Hepatocyte (in vitro differentiated cells): ENCODE measurements at places on chromosomes 13 and 19. TPM values are rescaled to one million over a fixed set of nuclear protein-coding genes. Genes with fewer than 3 reads are reported as not detected.

GRCh38 chr13:28618230-28618994 lies 40.5 kb upstream of the POMP start:
- no peak for DNase-seq

DNA sequence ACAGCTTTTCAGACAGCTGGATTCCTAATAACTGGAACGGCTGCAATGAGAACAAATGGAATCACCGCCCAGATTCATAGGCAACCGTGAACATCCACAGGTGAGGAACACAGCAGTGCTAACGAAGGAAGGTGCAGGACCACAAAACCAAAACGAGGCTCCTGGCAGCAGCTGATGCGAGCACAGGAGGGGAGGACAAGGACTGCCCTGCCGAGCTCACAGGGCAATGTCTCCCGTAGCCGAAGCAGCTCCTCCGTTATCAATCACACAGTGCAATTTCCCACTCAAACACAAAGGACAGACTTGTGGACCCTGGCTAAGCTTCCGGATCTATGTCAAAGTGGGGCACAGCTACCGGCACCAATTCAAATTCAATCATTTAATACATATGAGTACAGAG lies 70.6 kb downstream of the STK24 start:
- no peak for DNase-seq

DNA sequence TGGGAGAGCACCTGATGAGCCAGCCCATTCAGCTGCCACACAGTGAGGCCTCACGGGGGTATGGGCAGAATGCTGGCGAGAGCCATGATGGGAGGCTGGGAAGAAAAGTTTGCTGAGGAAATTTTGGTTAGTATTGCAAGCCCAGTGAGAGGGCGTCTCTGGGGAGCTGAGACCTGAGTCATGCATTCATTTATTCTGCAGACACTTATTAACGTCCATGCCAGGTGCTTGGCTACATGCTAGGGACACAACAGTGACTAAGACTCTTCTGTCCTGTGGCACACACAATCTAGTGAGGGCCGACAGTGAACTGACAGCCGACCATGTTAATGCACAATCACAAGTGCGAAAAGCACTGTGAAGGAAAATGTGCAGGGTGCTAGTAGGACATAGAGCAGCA lies 27.2 kb downstream of the WDR62 start:
- no peak for DNase-seq

- no peak for DNase-seq
These were observed 19.5 kb upstream of the ALOX5AP start for GRCh38 chr13:30715837-30716236.

DNA sequence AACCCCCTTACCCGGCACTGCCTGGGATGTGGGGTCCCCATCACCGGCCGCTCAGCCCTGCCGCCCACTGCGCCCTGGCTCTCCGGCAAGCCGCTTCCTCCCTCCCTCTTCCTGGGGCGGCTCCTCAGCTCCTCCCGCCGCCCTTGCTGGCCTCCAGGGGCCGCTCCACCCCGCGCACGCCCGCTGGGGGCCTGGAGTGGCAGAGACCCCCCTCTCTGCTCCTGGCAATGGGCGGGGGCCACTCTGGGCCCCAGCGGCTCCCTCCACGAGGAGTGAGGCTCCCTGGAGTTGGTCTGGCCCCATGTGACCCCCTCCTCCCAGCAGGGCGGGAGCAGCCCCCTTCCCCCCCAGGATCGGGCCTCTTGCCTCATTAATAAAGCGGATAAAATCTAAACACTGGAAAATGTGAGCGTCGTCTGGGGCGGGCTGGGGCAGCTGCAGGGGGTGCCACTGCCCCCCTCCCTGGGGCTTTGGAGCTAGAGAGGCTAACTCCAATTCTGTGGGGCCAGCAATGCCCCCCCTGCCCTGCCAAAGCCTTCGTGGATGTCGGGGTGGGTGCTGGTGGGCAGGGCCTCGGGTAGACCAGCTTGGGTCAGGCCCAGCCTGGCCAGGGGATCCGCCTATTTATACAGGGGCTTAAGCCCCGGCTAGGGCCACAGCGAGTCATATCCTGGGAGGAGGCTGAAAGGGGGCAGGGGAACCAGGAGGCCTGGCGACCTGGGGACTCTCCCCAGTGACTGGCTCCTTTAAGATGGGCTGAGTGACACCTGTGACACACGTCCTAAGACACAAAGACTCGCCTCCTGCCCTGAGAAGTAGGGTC lies at the start of gene PTGER1:
PTGER1 (minus strand) TSS at position 104 of the 823 bp plus-strand sequence. CDS start 1,034 bp downstream, outside the sequence.
- DNase-seq = peak; percentile 74

The RNF225 gene
- total RNA-seq = not detected in 2 replicates

The HIF3A gene
- 54.6 and 56.8 TPM in 2 replicates for total RNA-seq
